ENCODE measurements at places on chromosomes 4 and X.

GRCh38 chr4:23234018-23234417 lies 541.3 kb downstream of the GBA3 start:
- DNase-seq: no peak

DNA sequence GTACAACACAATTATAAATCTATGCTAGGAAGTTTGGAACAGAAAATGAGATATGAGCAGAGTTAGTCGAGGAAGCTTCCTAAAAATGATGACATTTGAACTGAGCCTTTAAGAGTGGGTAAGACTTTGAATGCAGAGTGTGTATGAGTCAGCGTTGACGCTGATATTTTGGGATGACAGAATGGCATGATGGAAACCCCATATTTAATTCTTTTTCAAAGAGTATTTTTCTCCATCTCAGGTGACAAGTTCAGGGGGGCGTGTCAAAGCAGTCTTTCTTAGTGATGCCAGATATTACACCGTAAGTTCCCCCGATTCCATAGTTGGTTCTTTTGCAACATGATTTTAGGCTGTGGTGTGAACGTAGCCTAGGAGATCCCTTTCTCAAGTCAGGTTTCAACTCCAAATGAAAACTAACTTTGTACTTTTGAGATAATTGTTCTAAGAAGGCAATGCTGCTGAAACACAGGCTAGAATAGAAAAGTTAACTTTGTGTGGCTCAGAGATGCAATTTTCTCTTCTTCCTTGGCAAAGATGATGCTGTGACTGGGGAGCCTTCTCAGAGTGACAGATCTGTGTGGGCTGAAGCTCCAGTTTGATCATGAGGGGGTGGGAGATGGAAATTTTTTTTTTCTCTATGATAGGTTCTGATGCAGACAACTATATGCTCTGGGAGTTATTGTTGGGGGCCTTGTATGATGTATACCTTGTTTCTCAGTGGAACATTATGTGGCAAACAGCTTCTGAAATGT lies 59.2 kb downstream of the GLUD2 start:
- DNase-seq: no peak

- peak; percentile 43 for DNase-seq
Measured at GRCh38 chr4:110982486-110982885, 359.6 kb upstream of the PITX2 start.

DNA sequence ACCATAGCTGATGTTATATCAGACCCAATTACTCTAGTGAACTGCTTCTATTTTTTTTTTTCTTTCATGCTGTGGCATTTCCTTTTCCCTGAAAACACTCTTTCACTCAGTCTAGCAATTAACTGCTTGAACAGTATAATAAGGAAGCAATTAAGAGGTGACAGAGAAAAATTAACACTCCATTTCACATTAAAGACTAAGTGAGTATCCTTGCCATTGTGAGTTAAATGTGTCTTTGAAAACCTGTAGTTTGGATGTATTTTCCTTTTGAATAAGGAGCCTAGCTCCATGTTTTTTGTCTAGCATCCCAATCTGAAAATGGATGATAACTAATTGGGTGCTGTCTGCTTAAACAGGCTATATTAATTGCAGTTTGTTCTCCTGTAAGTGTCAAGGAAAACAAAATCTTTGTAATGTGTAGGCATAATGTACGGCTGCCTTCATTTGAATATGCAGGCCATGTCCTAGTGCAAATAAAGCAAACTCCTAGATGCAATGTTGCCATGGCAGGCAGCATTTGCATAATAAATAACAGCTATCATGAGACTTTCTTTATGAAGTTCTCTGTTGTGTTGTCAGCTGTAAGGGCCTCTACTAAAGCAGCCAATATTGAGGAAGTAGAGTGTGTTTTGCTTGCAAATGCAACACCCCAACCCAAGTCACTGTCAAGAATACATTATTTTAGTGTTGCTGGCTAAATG lies 416.7 kb downstream of the ZIC3 start:
- no peak for DNase-seq

DNA sequence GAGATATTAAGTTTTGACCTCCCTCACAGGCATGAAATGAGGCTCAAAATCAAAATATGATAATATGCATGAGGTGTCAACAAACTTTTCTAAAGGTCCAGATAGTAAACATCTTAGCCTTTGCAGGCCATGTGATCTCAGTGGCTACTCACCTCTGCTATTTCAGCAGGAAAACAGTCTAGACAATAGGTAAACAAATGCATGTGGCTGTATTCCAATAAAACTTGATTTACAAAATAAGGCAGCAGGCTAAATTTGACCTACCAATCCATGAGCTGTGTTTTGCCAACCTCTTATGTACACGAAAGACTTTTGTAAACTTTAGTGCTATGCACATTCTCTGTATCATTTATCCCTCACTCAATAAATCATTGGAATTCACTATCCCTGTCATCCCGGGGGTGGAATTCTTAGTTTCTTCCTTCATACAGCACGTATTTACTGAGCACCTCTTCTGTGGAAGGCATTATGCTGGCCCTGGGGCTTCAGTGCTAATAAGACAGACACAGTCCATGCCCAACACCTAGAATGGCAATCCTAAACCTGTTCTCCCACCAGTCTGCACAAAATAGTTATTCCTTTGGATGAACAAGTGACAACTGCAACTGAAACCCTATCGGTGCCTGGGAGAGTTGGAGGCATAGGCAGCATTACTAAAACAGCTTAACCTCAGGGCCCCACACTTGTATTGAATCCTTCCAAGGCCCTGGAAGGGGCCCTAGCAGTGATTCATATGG lies 19.9 kb downstream of the MAGEB17 start:
- no peak for DNase-seq

DNA sequence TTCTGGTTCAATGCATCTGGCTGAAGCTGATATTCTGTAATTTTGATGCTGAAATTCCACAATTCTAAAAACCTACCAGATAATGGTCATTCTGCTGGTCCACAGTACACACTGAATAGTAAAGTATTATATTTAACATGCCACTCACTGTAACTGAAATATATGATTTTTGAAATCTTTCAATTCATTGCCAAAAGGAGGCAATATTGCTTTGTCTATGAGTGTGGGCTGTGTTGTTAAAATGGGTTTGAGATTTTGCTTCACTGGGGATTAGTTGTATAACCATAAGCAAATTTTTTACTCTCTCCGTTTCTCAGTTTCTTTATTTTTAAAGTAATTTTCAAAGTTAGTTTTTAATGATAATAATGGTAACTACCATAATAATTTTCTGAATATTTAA lies 1404.1 kb upstream of the IGFBP7 start:
- DNase-seq: no peak
